CD14-positive monocyte (primary cell): ENCODE measurements at places on chromosomes 3 and 15. TPM values are rescaled to one million over a fixed set of nuclear protein-coding genes. Genes with fewer than 3 reads are reported as not detected.
A peak's percentile ranks its signal among the peaks of the same experiment; 100 is the strongest.

The CHRM5 gene
- polyA plus RNA-seq = not detected in 2 replicates

The ALG1L2 gene
- not detected in 2 replicates for polyA plus RNA-seq

The C3orf49 gene
- polyA plus RNA-seq = not detected

The LEKR1 gene
- 0.33 and 0.80 TPM in 2 replicates for polyA plus RNA-seq

- H3K36me3 ChIP-seq = peaks cover 12% of the 10 kb centered on the region
- no peaks in the 10 kb centered on the region for H3K27me3 ChIP-seq
- H3K27ac ChIP-seq = no peak overlapping the region
- DNase-seq = no peak
- H3K4me3 ChIP-seq = no peak overlapping the region
Measured at GRCh38 chr3:37995652-37996641, 5.4 kb downstream of the VILL start.

The MORC1 gene
- not detected for polyA plus RNA-seq

The MME gene
- polyA plus RNA-seq = 1.0 TPM

DNA sequence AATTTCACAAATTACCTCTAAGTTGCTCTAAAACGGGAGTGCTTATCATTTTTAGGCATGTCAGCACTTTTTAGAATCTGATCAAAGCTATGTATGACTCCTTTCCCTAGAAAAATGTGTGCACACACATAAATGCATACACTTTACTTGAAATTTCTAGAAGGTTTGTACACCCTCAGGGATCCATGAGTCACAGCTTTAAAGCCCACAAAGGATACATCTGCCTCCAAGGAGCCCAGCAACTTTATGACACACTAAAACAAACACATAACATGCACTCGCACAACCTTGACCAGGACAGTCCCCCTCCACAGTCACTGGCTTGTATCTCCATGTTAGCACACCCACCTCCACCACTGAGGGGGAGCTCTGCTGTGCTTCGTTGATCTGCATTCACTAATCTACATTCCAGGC lies 722.0 kb upstream of the CFAP20DC start:
- no peaks in the 10 kb centered on the region for H3K36me3 ChIP-seq
- H3K4me3 ChIP-seq = no peak overlapping the region
- no peaks in the 10 kb centered on the region for H3K27me3 ChIP-seq
- DNase-seq = no peak

The SLC51B gene
- not detected in 2 replicates for polyA plus RNA-seq

The STX19 gene
- not detected in 2 replicates for polyA plus RNA-seq

The IL5RA gene
- polyA plus RNA-seq = not detected

GRCh38 chr3:175398676-175399075 lies 539.5 kb downstream of the NAALADL2 start:
- no peaks in the 10 kb centered on the region for H3K36me3 ChIP-seq
- no peak overlapping the region for H3K27ac ChIP-seq
- H3K27me3 ChIP-seq = no peaks in the 10 kb centered on the region

The OTOL1 gene
- not detected for polyA plus RNA-seq

DNA sequence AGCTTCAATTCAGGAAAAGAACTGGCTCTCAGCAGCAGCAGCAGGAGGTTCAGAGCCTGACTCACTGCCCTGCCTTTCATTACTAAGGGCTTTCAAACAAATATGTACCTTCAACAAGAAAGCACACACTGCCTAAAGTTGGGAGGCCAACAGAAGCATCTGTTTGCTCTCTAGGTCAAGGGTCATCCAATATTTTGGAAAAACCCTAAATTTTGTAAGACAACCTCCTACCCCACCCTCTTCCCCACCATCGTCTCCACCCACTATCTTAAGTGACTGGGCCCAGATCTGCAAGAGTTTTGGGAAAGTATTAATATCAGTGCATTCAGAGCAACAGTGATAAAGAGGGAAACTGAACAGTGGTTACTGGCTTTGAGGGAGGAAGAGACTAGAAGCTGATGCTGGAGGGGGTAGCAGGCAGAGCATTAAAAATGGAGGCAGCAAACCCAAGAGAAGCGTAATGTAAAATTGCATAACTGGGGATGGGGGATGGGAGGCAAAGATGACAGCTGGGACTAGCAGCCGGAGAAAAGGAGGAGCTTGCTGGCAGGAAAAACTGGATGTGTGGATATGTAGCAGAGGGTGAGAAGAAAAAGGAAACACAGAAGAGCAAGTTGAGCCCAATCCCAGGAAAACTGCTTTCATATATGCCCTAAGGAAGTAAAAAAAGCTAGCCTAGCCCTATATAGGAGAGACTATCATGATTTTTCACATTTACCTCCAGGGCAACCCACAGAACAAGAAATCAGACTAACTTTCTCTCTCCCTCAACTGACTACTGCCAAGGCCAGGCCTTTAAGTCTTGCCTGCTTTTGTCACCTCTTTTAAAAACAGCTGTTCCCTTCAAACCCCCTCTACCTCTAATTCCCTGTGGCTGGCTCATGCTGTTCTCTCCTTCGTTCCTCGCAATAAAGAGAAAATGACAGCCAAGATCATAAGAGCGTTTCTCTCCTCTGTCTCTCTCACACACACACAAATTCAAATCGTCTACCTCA lies 31.4 kb downstream of the NPTN start:
- no peak overlapping the region for H3K4me3 ChIP-seq
- peak; percentile 20 for DNase-seq
- peaks cover 29% of the 10 kb centered on the region for H3K36me3 ChIP-seq
- no peaks in the 10 kb centered on the region for H3K27me3 ChIP-seq
- H3K4me1 ChIP-seq = peaks cover 32% of the 10 kb centered on the region
- H3K27ac ChIP-seq = peak overlapping the region; percentile 76

GRCh38 chr3:196323691-196324090 lies 5.7 kb upstream of the DYNLT2B start:
- no peak overlapping the region for H3K27ac ChIP-seq
- DNase-seq = no peak
- H3K36me3 ChIP-seq = no peaks in the 10 kb centered on the region
- peaks cover 35% of the 10 kb centered on the region for H3K4me1 ChIP-seq
- H3K27me3 ChIP-seq = no peaks in the 10 kb centered on the region
- no peak overlapping the region for H3K4me3 ChIP-seq

The POMGNT2 gene
- polyA plus RNA-seq = 4.3 TPM

- H3K27me3 ChIP-seq = no peaks in the 10 kb centered on the region
- H3K36me3 ChIP-seq = no peaks in the 10 kb centered on the region
- no peaks in the 10 kb centered on the region for H3K4me1 ChIP-seq
- no peak overlapping the region for H3K4me3 ChIP-seq
Measured at GRCh38 chr3:114331007-114331406, 37.2 kb downstream of the TIGIT start.

The ITIH4 gene
- 0.59 TPM for polyA plus RNA-seq

- peaks cover 13% of the 10 kb centered on the region for H3K4me1 ChIP-seq
- H3K36me3 ChIP-seq = no peaks in the 10 kb centered on the region
- no peak for DNase-seq
Measured at GRCh38 chr3:150703299-150703755, 393 bp downstream of the ERICH6 start.

The ROBO1 gene
- polyA plus RNA-seq = not detected

GRCh38 chr15:70597056-70597603 lies 166.2 kb downstream of the UACA start:
- no peak for DNase-seq
- no peak overlapping the region for H3K27ac ChIP-seq
- no peaks in the 10 kb centered on the region for H3K27me3 ChIP-seq
- no peak overlapping the region for H3K4me3 ChIP-seq
- H3K4me1 ChIP-seq = no peaks in the 10 kb centered on the region

DNA sequence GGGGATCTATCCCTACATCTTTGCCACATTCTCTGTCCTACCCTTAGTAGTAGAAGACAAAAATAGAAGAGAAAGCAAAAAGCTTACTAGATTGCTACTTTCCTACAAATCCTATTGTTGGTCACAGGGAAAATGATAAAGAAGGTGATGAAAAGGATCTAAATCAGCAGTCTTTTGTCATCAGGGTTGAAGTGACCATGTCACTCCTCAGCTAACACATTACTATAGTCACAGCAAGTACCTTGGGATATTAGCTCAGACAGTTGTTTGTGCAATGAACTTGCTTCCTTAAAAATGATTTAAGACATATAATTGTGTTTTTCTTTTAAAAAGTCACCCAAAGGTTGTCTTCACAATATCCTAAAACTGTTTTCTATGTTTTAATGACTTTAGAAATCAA lies 6.3 kb downstream of the ST3GAL6 start:
- DNase-seq = peak; percentile 67
- no peak overlapping the region for H3K27ac ChIP-seq
- no peak overlapping the region for H3K4me3 ChIP-seq
- H3K4me1 ChIP-seq = peaks cover 64% of the 10 kb centered on the region
- H3K27me3 ChIP-seq = no peaks in the 10 kb centered on the region
- peaks cover 46% of the 10 kb centered on the region for H3K36me3 ChIP-seq

The CRABP1 gene
- not detected in 2 replicates for polyA plus RNA-seq

The CCDC54 gene
- not detected for polyA plus RNA-seq

DNA sequence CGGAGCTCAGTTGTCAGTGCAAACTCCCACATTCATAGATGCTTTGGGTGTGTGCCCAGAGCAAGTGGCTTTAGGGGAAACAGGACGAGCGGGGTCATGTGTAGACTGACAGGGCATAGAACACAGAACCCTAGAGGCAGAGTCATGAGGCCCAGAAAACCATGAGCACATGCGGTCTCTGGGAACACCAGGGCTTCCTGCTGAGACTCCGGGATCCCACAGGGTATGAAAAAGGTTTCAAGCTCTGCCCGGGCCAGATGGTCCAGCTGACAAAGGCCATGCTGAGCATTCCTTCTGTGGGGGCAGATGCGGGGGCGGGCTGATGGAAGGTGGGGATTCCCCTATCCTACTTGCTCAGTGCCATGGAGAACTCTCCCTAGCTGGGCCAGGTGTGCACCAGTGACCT lies 44.8 kb downstream of the ROPN1B start:
- no peak for DNase-seq
- no peak overlapping the region for H3K4me3 ChIP-seq
- H3K4me1 ChIP-seq = no peaks in the 10 kb centered on the region
- peaks cover 7% of the 10 kb centered on the region for H3K36me3 ChIP-seq

GRCh38 chr3:88150806-88151205 lies 1.0 kb downstream of the C3orf38 start:
- H3K27me3 ChIP-seq = no peaks in the 10 kb centered on the region
- peaks cover 30% of the 10 kb centered on the region for H3K4me1 ChIP-seq
- DNase-seq = peak; percentile 44
- peak overlapping the region; percentile 86 for H3K4me3 ChIP-seq
- H3K27ac ChIP-seq = no peak overlapping the region

The CDCP1 gene
- 1.3 TPM for polyA plus RNA-seq

DNA sequence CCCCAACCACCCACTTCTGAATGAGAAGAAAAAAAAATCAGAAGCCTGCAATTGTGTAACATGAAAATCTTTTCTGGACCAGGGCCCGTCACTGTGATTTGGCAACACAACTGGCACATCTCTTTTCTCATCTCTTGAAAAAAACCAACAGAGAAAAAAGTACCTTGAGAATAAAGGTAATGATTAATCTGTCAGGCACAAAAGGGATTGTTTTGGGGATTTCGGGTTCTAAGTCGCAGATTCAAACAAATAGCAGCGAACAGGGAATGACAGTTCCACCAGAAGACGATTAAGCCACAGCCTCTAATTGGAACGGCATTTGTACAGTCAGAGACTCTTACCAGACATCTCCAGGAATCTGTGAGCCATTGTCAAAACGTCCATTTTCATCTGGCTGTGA lies at the start of gene AQP9:
Gene AQP9 (plus strand): TSS at position 276 of the 400 bp plus-strand sequence. CDS start 185 bp downstream, outside the sequence.
- H3K36me3 ChIP-seq = no peaks in the 10 kb centered on the region
- H3K4me1 ChIP-seq = peaks cover 61% of the 10 kb centered on the region
- H3K27ac ChIP-seq = peak within 1 kb of the TSS; percentile 87
- peak within 1 kb of the TSS; percentile 80 for H3K4me3 ChIP-seq
- peaks cover 2% of the 10 kb centered on the region for H3K27me3 ChIP-seq

The PRSS50 gene
- polyA plus RNA-seq = not detected in 2 replicates

The PDCD7 gene
- 3.1 TPM for polyA plus RNA-seq

- no peaks in the 10 kb centered on the region for H3K36me3 ChIP-seq
- DNase-seq = no peak
- no peaks in the 10 kb centered on the region for H3K27me3 ChIP-seq
- H3K4me1 ChIP-seq = no peaks in the 10 kb centered on the region
- no peak overlapping the region for H3K27ac ChIP-seq
Measured at GRCh38 chr3:130787422-130788068, 40.9 kb upstream of the PIK3R4 start.

GRCh38 chr3:38478901-38479300 lies 17.2 kb upstream of the EXOG start:
- H3K27ac ChIP-seq = no peak overlapping the region
- H3K4me1 ChIP-seq = no peaks in the 10 kb centered on the region
- H3K4me3 ChIP-seq = no peak overlapping the region
- H3K27me3 ChIP-seq = no peaks in the 10 kb centered on the region

The COL6A5 gene
- not detected for polyA plus RNA-seq

GRCh38 chr15:79378394-79379109 lies 53.6 kb upstream of the MINAR1 start:
- peaks cover 3% of the 10 kb centered on the region for H3K4me1 ChIP-seq
- no peak overlapping the region for H3K4me3 ChIP-seq

DNA sequence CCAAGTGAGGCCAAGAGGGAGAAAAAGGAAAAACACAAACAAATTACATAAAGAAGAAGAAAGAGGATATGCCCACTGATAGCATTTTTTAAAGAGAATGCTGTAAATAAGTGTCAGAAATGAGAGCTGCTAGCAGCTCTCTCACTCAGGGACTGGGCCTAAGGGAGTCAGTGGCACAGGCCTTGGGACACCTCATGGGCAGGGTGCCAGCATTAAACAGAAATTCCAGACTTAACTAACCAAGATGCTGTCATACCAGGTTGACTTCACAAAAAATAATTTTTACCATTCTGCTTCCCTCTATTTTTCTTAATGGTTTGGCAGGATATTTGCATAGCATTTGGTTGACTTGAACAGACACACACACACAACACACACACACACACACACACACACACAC lies 92.3 kb upstream of the ADAMTSL3 start:
- H3K4me1 ChIP-seq = no peaks in the 10 kb centered on the region
- no peak overlapping the region for H3K27ac ChIP-seq
- DNase-seq = no peak
- no peaks in the 10 kb centered on the region for H3K27me3 ChIP-seq

The TICRR gene
- polyA plus RNA-seq = not detected

- peak overlapping the region; percentile 41 for H3K4me3 ChIP-seq
- no peak overlapping the region for H3K27ac ChIP-seq
- H3K27me3 ChIP-seq = peaks cover 5% of the 10 kb centered on the region
- DNase-seq = no peak
Measured at GRCh38 chr3:125051715-125052581, 3.8 kb downstream of the HEG1 start.

The P2RY12 gene
- 2.7 TPM for polyA plus RNA-seq

GRCh38 chr3:193701953-193702635 lies 109.1 kb downstream of the OPA1 start:
- H3K27ac ChIP-seq = no peak overlapping the region
- DNase-seq = no peak
- H3K27me3 ChIP-seq = no peaks in the 10 kb centered on the region
- no peak overlapping the region for H3K4me3 ChIP-seq
- H3K36me3 ChIP-seq = peaks cover 21% of the 10 kb centered on the region

DNA sequence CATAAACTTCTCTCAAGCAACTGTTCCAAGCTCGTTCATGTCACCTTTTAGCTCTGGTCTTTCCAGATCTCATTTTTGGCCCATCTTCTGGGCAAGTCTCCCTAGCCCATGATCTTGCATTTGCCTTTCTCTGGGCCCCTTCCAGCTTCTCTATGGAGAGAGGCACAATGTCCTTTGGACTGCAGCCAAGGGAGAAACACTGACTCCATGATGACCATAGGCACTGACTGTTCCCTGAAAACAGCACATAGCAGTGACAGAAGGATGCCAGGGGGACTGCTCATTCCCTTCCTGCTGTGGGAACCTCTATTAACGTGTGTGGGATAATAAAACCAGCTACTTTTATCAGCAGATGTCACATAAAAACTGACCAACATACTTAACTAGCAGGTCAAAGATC lies 60.3 kb downstream of the STRIT1 start:
- no peak overlapping the region for H3K27ac ChIP-seq
- H3K27me3 ChIP-seq = no peaks in the 10 kb centered on the region
- H3K4me3 ChIP-seq = no peak overlapping the region
- no peaks in the 10 kb centered on the region for H3K4me1 ChIP-seq
- H3K36me3 ChIP-seq = no peaks in the 10 kb centered on the region

The AMIGO3 gene
- not detected for polyA plus RNA-seq
